ENCODE measurements at places on chromosomes 1 and 21. TPM values are rescaled to one million over a fixed set of nuclear protein-coding genes. Genes with fewer than 3 reads are reported as not detected.
A peak's percentile ranks its signal among the peaks of the same experiment; 100 is the strongest.

The HTR6 gene
- not detected for total RNA-seq

- no peak overlapping the region for H3K4me3 ChIP-seq
- H3K4me1 ChIP-seq, result no peaks in the 10 kb centered on the region
- DNase-seq, result no peak
- peaks cover 4% of the 10 kb centered on the region for H3K36me3 ChIP-seq
- no peaks in the 10 kb centered on the region for H3K27me3 ChIP-seq
- H3K27ac ChIP-seq, result no peak overlapping the region
These were observed 49.0 kb downstream of the MAP3K21 start for GRCh38 chr1:233376382-233377110.

GRCh38 chr1:109371341-109371739 lies 26.4 kb downstream of the SORT1 start:
- H3K4me3 ChIP-seq, result no peak overlapping the region
- no peak for DNase-seq
- peak overlapping the region; percentile 4 for H3K27ac ChIP-seq
- H3K27me3 ChIP-seq, result no peaks in the 10 kb centered on the region

The OPTC gene
- not detected for total RNA-seq

The ELF3 gene
- total RNA-seq, result 123 TPM

DNA sequence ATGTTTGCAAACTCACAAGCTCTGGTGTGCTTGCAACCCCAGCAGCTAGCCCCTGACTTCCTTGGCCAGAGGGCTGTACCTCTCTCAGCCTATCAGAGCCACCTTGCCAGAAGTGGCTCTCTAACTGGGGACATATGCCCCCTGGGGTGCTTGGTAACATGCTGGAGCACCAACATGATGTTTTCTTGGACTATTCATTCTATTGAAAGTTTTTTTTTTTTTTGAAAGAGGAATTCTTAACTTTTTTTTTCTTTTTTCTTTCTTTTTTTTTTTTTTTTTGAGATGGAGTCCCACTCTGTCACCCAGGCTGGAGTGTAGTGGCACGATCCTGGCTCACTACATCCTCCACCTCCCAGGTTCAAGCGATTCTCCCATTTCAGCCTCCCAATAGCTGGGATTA lies 14.7 kb upstream of the CAPN8 start:
- H3K27ac ChIP-seq, result no peak overlapping the region
- no peaks in the 10 kb centered on the region for H3K36me3 ChIP-seq
- H3K27me3 ChIP-seq, result no peaks in the 10 kb centered on the region
- no peak for DNase-seq
- no peaks in the 10 kb centered on the region for H3K4me1 ChIP-seq

DNA sequence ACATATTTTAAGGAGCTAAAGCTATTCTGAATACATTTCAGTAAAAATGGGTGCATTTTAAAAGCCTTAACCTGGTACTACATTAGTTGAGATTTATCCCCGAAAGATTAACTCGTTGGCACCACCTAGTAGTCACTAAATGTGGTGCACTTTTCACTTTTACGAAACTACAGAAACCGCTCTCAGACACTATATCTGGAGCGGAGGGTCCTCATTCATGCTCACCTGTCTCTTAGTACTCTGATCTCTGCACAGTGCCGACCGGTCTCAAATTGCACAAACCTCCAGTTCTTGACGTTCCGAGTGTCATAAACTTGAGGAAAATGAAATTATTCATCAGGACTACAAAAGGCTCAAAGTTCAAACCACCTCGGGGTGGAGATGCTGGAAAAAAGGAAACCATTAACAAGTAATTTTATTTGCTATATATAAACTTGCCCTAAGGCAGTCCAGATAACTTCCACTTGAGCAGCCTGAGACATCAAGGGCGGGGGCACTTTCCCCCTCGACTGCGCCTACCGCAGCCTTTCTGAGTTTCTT lies 722 bp downstream of the LZIC start:
- peaks cover 7% of the 10 kb centered on the region for H3K4me1 ChIP-seq
- peak overlapping the region; percentile 74 for H3K27ac ChIP-seq
- no peak for DNase-seq
- peak overlapping the region; percentile 69 for H3K4me3 ChIP-seq
- H3K27me3 ChIP-seq, result no peaks in the 10 kb centered on the region

GRCh38 chr1:172960454-172961208 lies 90.1 kb downstream of the TNFSF18 start:
- peak; percentile 62 for DNase-seq
- no peak overlapping the region for H3K4me3 ChIP-seq
- peaks cover 3% of the 10 kb centered on the region for H3K4me1 ChIP-seq
- no peaks in the 10 kb centered on the region for H3K36me3 ChIP-seq

DNA sequence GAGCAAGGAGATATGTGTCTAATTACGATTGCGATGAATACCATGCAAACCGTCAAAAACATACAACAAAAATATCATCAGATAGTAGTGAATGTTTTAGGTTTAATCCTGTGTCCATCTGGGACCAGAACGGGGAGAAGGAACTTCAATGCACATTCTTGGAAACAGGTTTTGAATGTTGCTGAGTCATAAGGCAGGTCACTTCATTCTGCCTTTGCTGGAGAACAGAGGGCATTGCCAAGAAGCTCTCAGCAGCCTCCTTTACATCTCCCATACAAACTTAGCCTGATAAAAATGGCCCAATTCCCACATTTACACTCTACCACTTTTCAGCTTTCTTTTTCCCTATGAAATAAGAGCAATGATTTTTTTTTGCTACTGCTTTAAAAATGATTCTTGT lies 78.0 kb upstream of the KCNJ6 start:
- H3K36me3 ChIP-seq, result no peaks in the 10 kb centered on the region
- H3K4me3 ChIP-seq, result no peak overlapping the region
- no peak overlapping the region for H3K27ac ChIP-seq
- DNase-seq, result no peak
- H3K4me1 ChIP-seq, result no peaks in the 10 kb centered on the region
- no peaks in the 10 kb centered on the region for H3K27me3 ChIP-seq

The PLA2G2F gene
- not detected for total RNA-seq

DNA sequence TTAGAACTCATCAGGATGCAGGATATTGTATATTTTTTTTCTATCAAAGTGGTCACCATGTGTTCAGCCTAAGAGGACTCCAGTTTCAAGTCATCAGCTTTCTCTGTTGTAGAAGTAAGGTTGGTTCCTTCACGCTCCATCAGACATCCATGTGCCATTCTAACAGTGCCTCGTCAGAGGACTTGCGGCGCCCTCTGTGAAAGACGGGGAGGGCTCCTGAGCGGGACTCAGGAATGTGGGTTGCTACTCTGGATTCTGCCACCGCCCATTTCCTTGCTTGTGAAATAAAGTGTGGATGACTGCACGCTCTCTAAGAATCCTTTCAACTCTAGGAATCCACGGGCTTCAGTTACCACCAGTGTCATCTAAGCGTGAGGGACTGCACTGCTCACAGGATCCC lies 593.5 kb downstream of the KIF26B start:
- no peak overlapping the region for H3K4me3 ChIP-seq
- H3K27me3 ChIP-seq, result no peaks in the 10 kb centered on the region
- H3K36me3 ChIP-seq, result no peaks in the 10 kb centered on the region

- H3K27ac ChIP-seq, result no peak overlapping the region
- H3K36me3 ChIP-seq, result no peaks in the 10 kb centered on the region
- H3K27me3 ChIP-seq, result no peaks in the 10 kb centered on the region
- DNase-seq, result no peak
- H3K4me1 ChIP-seq, result no peaks in the 10 kb centered on the region
- H3K4me3 ChIP-seq, result no peak overlapping the region
These were observed 525.2 kb upstream of the PBX1 start for GRCh38 chr1:164033782-164034181.

GRCh38 chr1:229508823-229509337 lies 739 bp upstream of the NUP133 start:
- no peak for DNase-seq
- H3K4me1 ChIP-seq, result peaks cover 11% of the 10 kb centered on the region
- peak overlapping the region; percentile 95 for H3K27ac ChIP-seq
- peak overlapping the region; percentile 98 for H3K4me3 ChIP-seq

Data from pancreas (tissue), 10 donors.